ENCODE measurements at places on chromosomes 1 and 21.
A peak's percentile ranks its signal among the peaks of the same experiment; 100 is the strongest.

DNA sequence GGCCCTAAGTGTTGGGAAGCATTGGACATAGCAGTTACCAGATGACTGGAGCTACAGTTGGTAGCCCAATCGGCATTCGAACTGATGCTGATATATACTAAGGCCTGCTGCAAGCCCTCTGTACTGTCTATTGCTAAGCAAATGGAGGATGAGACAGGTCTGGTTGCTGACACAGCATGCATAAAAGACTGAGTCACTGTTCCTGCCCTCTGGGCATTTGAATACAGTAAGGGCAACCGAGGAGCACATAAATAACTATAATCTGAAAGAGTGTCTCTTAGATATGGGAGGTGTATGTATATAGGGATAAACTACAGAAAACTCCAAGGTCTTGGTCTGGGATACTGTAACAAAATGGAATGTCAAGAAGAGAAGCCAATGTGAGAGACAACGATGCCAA is 16.8 kb upstream of the MARK1 start:
- no peak for DNase-seq

- peak; percentile 94 for DNase-seq
These were observed at the start of gene TRABD2B for GRCh38 chr1:47997289-47998200. TRABD2B (minus strand) TSS chr1:47997385.

DNA sequence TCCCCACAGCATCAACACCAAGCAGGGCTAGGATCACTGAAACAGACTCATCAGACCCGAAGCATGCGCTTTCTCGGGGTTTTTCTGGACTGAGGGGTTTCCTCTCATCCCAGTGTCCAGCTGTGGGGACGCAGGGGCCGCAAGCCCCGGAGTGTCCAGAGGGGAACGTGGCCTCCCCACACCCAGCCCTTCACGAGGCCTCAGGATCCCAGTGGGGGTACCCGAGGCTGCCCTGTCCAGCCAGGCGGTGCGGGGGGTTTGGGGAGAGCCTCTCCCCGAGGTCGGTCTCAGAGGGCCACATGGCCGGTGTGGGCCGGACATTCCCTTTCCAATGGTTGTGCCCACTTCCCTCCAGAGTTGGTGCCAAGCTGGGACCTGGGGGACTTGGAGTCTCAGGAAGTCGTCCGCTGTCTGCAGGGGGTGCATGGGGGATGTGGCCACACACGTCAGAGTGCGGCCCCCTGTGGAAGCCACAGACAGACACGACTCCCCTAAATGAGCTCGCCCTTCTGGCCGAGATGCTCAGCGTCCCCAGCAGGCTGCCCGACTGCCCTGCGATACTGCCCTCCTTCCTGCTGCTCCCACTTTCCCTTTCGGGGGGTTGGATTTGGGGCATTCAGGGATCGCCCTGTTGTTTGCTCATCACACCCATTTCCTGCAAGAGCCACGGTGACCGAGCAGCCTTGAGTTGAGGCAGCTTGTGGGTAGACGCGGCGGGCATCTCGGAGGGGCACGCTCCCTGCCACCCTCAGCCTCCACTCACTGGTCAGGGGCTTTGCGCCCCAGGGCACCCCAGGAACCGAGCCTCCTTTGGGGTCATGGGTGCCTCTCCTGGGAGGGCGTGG is 4.1 kb downstream of the COL6A1 start:
- DNase-seq: no peak

GRCh38 chr1:201363467-201363866 is 14.0 kb downstream of the TNNT2 start:
- DNase-seq: no peak

- DNase-seq: no peak
These were observed 65.2 kb downstream of the BCAR3 start for GRCh38 chr1:93616221-93616995.

- DNase-seq: no peak
These were observed 3.1 kb downstream of the IGSF3 start for GRCh38 chr1:116664366-116664977.

GRCh38 chr1:183593356-183593755 is 3.1 kb upstream of the NCF2 start:
- no peak for DNase-seq

DNA sequence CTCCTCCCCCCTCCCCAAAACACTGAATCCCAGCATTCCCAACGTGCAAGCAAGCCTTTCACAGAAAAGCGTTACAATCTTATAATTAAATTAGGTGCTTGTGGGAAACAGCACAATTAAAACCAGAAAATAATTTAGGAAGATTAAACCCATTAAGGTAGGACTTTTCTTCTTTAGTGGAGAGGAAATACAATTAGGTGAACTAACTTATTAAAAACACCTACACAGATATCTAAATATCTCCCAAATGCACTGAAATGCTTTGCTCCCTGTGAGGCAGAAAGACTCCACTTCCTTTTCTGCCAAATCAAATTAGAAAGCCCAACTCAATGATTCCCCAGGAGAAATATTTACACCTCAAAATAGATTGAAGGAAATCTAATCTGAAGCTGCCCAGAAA is 60.9 kb upstream of the ETS2 start:
- DNase-seq: no peak

DNA sequence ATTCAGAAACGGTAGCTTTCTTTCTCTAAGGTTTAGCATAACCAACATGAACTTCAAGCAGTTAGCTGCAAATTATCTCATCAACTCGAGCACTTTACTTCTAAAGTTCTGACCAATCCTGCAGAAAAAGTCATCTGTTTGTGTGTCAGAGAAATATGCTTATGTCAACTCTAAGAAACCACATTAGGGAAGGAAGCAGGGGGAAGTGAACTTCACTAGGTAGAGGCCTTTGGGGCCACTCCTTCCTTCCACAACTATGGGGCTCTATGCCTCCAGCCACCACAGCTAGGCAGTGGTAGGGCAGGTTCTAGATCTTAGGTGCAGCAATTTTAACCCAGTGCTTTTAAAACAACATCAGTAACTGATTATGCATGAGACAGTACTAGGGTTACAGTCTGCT is 375.9 kb downstream of the DSCAM start:
- no peak for DNase-seq

DNA sequence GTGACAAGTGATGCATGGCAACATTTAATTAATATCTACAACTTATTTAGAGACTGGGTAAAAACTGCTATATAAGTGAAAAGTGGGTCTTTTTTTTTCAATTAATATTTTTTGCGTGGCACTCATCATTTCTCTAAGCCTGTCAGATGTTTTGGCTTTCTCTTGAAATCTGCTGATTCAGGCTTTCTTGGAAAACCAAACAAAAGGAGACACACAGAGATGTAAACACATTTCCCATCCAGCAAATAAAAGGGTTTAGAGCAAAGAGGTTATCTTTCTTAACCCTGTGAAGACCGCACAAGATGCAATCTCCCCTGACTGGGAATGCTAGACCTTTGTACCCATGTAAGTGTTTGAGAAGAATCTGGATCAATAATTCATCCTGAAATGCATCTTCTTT is 48.7 kb upstream of the PLXNA2 start:
- no peak for DNase-seq

DNA sequence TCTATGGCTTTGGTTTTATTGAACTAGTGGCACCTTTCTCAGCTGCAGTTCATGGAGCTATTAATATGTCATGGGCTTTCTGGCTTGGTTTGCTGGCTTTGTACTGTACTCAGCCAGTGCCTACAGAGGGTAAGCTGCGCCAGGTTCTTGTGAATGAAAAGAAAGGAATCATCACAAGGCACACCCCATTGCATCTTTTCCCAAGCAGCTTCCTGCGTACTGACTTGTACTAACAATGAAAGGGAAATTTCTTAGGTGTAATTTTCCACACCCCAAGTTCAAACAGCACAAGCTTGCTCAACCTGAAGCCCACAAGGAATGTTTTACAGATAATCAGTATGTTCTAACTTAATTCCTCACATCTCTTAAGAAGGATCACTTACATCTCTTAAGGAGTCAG is 78.0 kb upstream of the TNFSF18 start:
- DNase-seq: no peak

DNA sequence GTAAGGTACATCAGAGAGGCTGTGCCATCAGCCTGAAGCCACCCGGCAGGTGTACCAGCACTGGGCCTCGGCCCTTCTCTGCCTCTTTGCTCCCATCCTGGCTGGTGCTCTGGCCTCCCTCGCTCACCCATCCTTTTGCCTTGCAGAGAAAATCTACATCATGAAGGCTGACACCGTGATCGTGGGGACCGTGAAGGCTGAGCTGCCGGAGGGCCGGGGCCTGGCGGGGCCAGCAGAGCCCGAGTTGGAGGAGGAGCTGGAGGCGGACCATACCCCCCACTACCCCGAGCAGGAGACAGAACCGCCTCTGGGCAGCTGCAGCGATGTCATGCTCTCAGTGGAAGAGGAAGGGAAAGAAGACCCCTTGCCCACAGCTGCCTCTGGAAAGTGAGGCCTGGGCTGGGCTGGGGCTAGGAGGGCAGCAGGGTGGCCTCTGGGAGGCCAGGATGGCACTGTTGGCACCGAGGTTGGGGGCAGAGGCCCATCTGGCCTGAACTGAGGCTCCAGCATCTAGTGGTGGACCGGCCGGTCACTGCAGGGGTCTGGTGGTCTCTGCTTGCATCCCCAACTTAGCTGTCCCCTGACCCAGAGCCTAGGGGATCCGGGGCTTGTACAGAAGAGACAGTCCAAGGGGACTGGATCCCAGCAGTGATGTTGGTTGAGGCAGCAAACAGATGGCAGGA is 24.5 kb upstream of the TNFRSF1B start:
- DNase-seq: no peak

Data from AG08396 (cell line).